ENCODE measurements at places on chromosomes 6 and 20. TPM values are rescaled to one million over a fixed set of nuclear protein-coding genes. Genes with fewer than 3 reads are reported as not detected.

ENPP4 gene
- 30.5 TPM for total RNA-seq

GRCh38 chr6:135191508-135192255, 10.6 kb downstream of the MYB start:
- DNase-seq: no peak

DNA sequence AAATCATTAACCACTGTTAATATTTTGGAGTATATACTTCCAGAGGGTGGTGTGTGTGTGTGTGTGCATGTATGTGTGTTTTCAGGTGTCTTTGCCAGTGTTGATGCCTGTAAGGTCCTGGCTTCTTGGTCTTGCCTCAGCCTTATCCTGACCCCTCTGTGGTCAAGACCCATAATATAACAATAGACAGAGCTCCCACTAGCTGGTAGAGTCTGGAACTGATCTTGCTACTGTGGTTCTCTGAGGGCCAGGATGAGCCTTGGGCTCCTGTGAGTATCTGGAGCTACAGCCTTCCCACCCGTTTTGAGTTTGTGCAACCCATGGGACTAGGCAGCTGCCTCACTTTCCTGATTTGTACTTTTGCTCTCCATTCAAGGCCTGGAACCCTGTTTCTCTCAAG, 191.0 kb downstream of the IBTK start:
- no peak for DNase-seq

DNA sequence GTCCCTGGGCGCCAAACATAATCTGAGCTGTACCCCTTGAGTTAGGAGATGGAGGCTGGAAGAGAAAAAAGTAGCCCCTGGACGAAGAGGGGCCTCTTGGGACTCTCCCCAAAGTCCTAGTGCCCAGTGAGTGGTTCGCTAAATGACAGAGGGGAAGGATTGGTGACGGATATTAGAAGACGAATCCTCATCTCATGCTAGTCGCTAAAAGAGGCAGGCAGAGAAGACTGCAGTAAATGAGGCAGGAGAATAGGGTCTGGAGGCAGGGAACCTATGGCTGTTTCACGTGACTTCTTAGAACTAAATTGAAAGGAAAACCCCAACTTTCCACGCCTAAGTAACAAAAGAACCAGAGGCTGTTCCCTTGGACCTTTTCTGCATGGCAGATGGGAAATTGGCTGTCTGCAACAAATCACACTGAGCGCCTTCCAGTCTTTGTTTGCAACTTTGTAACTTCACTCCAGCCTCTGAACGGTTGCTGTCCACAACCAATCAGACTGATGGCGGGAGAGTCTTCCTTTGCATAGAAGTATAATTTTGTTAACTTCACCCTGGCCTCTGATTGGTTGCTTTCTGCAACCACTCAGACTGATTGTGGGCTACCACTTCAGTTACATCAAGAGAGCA, 731 bp upstream of the RBL1 start:
- peak; percentile 8 for DNase-seq

DNA sequence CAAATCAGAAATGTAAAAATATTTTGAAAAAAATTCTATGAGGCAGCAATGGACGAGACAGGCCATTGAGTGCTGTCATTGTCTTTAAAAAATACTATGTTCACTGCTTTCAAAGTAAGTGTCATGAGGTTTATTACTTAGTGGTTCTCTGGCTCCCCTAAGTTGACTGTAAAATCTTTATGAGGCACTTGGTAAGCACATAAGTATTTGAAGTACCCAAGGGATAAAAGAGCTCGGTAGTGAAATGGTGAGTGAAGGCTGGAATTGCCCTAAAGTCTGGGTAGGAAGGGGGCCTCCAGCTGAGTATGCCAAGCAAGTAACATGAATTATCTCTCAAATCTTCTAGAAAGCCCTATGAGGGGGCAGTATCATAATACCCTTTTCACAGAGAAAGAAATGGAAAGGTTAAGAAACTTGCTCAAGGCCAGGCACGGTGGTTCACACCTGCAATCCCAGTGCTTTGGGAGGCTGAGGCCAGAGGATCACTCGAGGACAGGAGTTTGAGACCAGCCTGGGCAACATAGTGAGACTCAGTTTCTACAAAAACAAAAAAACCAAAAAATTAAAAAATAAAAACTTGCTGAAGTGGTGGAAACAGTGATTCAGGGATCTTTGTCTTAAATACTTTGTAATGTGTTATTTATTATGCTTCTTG, 5.5 kb upstream of the CTCFL start:
- DNase-seq: no peak

All from lung (tissue), 17 donors.